ENCODE measurements at places on chromosomes 13 and 19. TPM values are rescaled to one million over a fixed set of nuclear protein-coding genes. Genes with fewer than 3 reads are reported as not detected.

The NXNL1 gene
- total RNA-seq, result not detected

The GRIN2D gene
- 6.2 TPM for total RNA-seq

- no peaks in the 10 kb centered on the region for H3K27me3 ChIP-seq
- no peak for DNase-seq
- peaks cover 2% of the 10 kb centered on the region for H3K36me3 ChIP-seq
- no peak overlapping the region for H3K27ac ChIP-seq
Observed at GRCh38 chr13:73778242-73778864, 355.9 kb downstream of the KLF12 start.

DNA sequence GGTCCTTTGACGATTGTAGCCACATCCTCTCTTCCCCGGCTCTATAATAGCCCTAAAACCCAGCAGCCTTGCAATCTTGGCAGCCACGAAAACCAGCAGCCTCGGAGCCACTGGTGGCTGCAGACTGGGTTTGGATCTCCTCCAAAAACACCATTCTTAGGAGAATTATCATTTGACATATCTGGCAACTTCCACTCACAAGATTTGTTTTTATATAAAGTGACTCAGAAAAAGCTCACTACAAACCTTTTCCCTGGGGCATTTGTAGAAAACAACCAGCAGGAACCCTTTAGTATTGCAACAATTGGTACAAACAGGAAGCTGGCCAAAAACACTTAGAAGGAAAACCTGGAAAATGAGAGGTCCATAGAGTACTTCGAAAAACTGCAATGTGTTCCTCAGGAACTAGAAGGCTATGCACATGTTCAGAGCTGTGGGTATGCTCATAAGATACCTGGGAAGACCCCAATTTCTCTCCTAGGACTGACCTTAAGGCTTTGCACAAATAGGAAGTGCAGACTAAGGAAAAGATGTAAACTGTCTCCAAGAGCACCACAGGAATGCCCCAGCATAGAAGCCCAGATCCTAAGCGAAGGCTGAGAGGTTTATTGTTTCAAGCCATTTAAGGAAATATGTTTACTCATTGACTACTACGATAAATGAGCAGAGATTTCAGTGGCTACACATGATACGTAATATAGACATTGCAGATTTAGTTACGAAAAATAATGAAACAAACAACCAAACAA, 71.2 kb downstream of the MYO16 start:
- no peak overlapping the region for H3K27ac ChIP-seq
- H3K4me1 ChIP-seq, result no peaks in the 10 kb centered on the region
- no peak for DNase-seq

- no peak overlapping the region for H3K27ac ChIP-seq
- H3K4me3 ChIP-seq, result peak overlapping the region; percentile 55
- peaks cover 4% of the 10 kb centered on the region for H3K4me1 ChIP-seq
Observed at GRCh38 chr13:26052337-26052736, 521 bp upstream of the SHISA2 start.

GRCh38 chr19:11322269-11323024, 17.0 kb downstream of the RAB3D start:
- no peak overlapping the region for H3K27ac ChIP-seq
- no peak for DNase-seq
- peaks cover 9% of the 10 kb centered on the region for H3K36me3 ChIP-seq
- no peaks in the 10 kb centered on the region for H3K4me1 ChIP-seq
- no peaks in the 10 kb centered on the region for H3K27me3 ChIP-seq
- H3K4me3 ChIP-seq, result no peak overlapping the region

The GPR42 gene
- not detected for total RNA-seq

DNA sequence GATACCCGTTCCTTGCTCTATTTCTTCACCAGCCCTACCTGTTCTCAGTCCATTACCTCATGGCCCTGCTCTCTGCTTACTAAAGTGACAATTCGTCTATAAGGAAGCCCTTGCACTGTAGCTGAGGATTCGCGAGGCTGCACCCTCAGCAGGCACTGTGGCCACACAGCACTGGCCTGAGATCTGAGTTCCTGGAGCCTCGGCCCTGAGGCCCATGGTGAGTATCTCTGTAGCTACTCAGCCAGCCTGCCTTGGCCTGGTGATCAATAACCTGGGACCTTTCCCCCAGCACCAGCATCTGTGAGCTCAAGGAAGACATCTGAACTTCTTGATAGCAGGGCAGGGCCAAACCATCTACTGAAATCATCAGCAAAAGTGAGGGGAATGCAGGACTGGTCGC, 90.7 kb downstream of the RGCC start:
- H3K36me3 ChIP-seq, result no peaks in the 10 kb centered on the region
- no peaks in the 10 kb centered on the region for H3K27me3 ChIP-seq
- H3K4me1 ChIP-seq, result 0 out of 2 replicates have a peak, but pooled peaks cover 3% of the 10 kb centered on the region
- DNase-seq, result no peak

The SERPINE3 gene
- total RNA-seq, result not detected

DNA sequence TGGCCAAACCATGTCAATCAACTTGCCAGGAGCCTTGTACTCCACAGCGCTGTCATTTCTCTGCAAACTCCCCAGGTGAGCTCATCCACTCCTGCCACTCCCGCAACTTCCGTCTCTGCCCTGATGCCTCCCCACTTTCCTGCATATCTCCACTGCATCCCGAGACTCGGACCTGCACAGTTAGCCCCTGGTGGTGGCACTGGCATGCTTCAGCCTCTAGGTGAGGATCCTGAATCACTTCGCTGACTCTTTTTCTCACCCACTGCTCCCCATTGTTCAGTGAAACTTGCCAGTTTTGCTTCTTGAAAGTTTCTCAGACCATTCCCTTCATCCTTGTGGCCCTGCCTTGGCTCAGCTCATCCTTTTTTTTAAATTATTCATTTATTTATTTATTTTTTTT, 3.4 kb upstream of the CTU1 start:
- no peak overlapping the region for H3K27ac ChIP-seq
- no peaks in the 10 kb centered on the region for H3K27me3 ChIP-seq
- no peak overlapping the region for H3K4me3 ChIP-seq
- peaks cover 3% of the 10 kb centered on the region for H3K4me1 ChIP-seq
